NCI-H2171 (cell line): ENCODE measurements at places on chromosomes 11 and 22.
A peak's percentile ranks its signal among the peaks of the same experiment; 100 is the strongest.

DNA sequence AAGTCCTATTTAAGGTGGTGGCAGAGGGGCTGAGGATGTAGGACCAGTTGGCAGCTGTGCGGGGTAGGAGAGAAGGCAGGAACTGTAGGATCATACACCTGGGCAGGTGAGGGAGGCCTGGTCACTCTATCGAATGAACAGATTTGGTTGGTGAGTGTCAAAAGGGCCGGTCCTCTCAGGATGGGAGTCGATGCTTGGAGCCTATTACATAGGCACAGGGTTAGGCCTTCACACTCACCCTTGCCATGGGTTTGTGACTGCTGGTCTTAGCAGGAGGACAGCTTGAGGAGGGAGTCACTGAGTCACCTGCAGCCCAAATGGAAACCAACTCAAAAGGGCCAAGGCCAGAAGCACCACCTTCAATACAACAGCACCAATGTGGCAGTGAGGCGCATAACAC lies 80.2 kb upstream of the NARS2 start:
- DNase-seq, result no peak

- DNase-seq, result no peak
Observed at GRCh38 chr11:14189874-14190273, 169.1 kb downstream of the RRAS2 start.

GRCh38 chr11:134784046-134784445 lies 372.0 kb upstream of the B3GAT1 start:
- no peak for DNase-seq

DNA sequence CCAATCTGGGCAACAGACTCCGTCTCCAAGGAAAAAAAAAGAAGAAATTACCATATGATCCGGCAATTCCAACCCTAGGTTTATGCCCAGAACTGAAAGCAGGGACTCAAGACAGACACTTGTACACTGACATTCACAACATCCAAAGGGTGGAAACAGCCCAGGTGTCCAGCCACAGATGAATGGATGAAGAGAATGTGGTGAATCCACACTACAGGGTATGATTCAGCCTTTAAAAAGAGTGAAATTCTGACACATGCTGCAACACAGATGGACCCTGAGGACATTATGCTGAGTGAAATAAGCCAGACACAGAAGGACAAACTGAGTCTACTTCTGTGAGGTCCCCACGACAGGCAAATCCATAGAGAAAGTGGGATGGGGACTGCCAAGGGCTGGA lies 43.9 kb downstream of the SGSM3 start:
- no peak for DNase-seq

- no peak for DNase-seq
Observed at GRCh38 chr11:119169282-119169719, 776 bp downstream of the NLRX1 start.

DNA sequence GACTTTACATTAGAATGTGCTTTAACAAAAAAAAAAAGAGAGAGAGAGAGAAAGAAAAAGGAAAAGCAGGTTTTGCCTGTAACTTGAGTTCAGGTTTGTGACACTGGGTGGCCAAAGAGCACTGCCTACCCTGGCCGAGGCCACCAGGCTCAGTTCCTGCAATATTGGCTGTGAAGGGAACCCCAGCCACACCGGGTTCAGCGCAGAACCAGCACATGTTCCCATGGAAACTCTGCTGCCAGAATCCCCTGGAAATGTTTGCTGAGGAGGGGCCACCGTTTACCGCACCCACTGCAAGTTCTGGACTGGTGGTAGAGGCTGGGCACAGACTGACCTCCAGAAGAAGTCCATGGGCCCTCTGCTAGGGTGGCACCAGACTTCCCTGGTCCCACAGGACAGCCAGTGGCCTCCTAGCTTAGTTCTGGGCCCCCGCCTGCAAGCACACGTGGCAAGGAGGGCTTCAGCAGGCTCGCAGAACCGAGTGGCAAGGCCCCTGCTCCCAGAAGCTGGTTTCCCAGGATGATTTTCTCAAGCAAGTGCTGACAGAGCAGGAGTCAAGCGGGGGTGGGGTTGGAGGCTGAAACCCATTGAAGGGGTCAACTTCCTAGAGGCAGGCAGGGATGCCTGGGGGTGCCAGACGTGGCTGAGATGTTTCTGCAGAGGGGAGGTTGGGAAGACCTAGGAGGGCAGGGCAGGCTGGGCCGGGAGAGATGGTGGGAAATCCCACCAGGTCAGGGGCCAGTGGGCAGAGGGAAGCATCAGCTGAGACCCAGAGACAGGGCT lies 51.2 kb downstream of the NFAM1 start:
- no peak for DNase-seq

DNA sequence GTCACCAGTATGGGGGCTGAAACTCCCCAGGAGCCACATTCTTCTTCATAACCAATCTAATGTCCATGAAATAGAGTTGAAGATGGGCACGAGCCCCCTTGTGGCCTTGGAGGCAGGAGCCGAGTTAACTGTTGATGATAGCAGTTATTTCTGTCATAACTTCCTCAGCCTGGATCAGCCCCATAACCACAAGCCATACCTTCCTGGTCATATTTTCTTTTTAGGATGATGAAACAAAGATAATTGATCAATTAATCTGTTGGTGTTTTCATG lies 65.0 kb upstream of the TTC12 start:
- DNase-seq, result no peak

DNA sequence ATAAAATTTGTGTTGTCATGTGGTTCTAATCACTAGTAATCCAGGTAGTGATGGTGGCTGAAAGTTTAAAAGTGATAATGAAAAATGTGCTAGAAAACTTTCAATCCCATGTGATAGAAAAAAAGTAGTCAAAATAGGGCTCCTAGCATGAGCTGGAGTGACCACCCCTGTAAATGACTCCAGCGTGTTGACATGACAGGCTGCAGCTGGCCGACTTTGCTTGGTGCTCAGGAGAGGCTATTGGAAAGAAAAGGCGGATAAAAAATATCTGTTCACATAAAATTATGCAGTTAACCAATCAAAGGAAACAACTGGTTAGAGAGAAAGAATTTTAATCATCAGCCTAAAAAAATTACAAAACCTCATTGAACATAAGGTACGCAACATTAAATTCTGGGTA lies 16.9 kb upstream of the MTCH2 start:
- no peak for DNase-seq

- no peak for DNase-seq
Observed at GRCh38 chr11:92457250-92457649, 232.6 kb downstream of the FAT3 start.

- peak; percentile 80 for DNase-seq
Observed at GRCh38 chr22:42444077-42444904, 12.1 kb upstream of the NFAM1 start.

DNA sequence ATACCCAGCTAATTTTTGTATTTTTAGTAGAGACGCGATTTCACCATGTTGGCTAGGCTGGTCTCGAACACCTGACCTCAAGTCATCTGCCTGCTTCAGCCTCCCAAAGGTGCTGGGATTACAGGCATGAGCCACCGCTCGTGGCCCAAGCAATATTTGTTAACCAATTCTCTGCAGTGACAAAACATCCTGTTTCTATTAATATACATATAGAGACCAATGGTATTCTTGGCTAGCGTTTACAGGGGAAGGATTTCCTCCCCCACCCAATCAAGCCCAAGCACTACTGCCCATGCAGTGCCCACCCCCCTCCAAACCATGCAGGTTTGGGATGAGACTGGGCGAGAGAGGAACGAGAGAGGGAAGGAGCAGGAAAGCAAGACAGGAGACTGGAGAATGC lies 53.1 kb downstream of the APOL3 start:
- DNase-seq, result no peak

GRCh38 chr11:77698896-77699295 lies 61.3 kb upstream of the CLNS1A start:
- no peak for DNase-seq

DNA sequence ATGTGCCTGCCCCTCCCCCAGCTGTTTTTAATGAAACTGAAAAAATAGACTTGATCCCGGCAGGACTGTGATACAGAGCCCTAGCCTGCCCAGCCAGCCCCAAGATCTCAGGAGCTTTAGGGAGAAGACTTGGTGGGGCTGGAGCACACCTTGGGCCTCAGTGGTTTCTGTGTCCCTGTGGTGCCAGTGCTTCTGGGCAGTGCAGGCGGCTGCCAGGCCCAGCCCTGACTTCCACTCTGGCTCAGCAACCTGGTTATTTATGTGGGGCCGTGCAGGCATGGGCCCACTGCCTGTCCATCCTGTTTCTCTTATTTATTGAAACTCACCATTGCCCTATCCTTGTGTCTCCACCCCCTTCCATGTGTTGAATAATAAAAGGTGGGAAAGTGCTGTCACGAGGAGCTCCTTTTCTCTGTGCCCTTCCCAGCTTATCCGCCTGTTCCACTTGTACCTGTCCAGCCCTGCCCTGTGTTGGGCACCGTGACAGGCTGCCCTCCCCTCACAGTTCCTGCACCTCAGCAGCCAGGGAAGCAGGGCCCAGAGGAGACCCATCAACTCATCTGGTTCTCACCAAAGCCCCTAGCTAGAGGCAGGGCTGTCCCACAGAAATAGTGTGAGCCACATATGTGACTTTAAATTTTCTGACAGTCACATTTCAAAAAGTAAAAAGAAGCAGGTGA lies 20.2 kb downstream of the RELT start:
- no peak for DNase-seq

GRCh38 chr11:43936076-43936475 lies 6.4 kb upstream of the C11orf96 start:
- no peak for DNase-seq

GRCh38 chr11:47398551-47398950 lies 9.8 kb upstream of the SLC39A13 start:
- no peak for DNase-seq

DNA sequence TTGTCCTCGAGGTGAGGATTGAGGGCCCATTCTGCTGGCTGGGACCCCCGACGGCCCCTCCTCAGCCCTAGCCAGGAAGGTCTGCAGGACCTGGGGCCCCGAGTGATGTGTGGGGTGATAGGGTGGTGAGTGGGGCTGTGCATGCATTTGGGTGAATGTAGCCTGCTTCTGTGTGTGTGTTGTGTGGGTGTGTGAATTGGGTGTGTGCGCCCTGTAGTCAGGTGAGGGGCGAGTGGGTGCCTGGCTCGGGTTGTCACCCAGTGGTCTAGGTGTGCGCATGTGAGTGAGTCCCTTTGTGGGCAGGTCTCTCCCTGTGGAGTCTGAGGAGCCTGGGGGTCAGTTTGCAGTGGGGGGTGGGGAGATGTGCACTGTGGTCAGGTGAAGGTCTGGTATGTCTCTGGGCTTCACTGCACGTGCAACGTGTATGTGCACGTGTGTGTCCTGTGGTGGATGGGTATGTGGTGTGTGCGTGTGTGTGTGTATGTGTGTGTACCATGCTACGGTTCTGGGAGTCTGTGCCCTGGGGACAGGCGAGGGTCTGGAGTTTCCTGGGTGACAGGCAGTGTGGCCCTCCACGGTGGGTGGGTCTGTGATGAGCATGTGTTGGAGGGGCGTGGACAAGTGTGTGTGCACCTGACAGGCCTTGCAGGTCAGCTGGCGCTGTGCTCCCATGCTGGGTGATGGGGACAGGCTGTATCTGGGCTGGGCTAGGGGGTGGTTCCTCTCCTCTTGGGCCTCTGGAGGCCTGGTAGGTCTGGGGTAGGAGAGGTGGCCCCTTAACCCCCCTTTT lies 1.0 kb downstream of the TMEM151A start:
- DNase-seq, result no peak

DNA sequence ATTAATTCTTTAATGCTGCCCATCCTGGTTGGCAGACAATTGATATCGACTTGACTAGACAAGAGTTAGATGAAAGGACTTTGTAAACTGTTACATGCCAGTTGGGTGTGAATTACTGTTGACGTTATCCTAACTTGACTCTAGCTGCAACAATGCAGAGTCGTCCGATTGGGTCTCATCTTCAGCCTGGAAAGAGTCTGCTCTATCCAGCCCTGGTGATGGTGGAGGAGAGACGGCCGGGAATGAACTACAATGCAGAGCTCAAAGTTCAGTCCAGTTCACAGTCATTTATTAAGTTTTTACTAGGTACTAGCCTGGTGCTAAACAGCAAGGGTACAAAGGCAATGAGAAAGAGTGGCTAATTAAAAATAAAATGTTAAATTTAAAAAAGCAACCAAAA lies 4.9 kb upstream of the SMIM35 start:
- no peak for DNase-seq

- DNase-seq, result no peak
Observed at GRCh38 chr11:73980001-73980961, 2.4 kb downstream of the UCP2 start.

GRCh38 chr11:102572554-102573220 lies 42.1 kb upstream of the MMP7 start:
- no peak for DNase-seq

DNA sequence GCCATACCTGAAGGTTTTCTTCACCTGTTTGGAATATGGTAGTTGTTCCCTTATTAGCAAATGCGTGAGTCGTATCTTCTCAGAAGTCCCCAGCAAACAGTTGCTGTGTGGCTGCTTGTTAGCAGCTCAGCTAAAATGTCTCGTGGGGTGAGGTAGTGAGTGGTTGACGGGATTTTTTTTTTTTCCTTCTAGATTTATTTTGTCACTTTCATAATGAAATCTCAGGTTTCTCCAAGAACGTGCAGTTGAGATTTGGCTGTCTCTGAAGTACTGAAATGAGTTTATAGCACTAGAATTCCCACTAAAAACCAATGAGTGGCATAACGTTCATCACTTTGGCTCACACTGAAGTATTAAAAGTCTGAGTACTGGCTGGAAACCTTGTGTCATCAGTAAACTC lies 16.8 kb downstream of the RCN1 start:
- DNase-seq, result no peak

- DNase-seq, result no peak
Observed at GRCh38 chr11:131978351-131978750, 607.9 kb downstream of the NTM start.

DNA sequence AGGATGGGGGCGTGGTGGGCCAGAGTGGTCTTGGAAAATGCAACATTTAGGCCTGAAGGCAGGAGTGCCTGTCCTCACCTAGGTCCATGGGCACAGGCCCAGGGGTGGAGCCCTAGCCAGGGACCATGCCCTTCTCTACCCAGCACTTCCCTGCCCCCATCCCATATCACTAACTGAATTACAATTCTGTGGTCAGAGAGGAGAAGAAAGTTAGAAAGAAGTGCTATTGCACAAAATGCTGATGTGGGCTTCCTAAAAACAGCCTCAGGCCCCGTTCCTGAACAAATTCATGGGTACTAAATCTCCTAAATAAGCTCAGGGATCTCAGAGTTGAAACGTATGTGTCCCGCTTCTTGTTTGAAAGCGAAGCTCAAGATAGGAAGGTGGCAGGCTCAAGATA lies 3.5 kb upstream of the ASRGL1 start:
- no peak for DNase-seq

- no peak for DNase-seq
Observed at GRCh38 chr22:17117890-17118289, 3.3 kb downstream of the TMEM121B start.
